HEK293T (cell line): ENCODE measurements at places on chromosomes 2 and 18.

DNA sequence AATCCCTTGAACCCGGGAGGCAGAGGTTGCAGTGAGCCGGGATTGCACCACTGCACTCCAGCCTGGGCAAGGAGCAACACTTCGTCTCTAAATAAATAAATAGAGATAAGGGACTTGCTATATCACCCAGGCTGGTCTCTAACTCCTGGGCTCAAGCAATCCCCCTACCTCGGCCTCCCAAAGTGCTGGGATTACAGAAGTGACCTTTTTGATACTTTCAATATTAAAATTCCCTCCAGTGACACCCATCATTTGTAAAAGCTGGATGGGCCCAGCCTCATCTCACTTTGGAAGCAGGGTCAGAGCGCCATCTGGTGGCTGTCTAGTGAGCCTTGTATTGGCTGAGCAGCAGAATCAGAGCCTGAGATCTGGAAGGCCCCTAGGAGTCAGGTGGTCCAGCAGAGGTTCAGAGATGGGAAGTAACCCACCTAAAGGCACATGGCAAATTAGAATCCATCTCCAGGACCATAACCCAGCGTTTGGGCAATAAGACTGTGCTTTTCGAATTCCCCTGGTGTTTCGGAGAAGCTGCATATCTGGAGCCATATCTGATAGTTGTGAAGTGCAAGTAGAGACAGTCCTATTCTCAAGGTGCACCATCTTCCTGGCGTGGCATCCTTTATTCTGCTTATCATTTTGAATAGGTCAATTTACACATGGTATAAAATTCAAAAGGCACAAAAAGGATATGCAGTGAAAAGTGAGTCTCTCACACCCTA lies 18.3 kb upstream of the SLC35F6 start:
- DNase-seq: peak; percentile 83

DNA sequence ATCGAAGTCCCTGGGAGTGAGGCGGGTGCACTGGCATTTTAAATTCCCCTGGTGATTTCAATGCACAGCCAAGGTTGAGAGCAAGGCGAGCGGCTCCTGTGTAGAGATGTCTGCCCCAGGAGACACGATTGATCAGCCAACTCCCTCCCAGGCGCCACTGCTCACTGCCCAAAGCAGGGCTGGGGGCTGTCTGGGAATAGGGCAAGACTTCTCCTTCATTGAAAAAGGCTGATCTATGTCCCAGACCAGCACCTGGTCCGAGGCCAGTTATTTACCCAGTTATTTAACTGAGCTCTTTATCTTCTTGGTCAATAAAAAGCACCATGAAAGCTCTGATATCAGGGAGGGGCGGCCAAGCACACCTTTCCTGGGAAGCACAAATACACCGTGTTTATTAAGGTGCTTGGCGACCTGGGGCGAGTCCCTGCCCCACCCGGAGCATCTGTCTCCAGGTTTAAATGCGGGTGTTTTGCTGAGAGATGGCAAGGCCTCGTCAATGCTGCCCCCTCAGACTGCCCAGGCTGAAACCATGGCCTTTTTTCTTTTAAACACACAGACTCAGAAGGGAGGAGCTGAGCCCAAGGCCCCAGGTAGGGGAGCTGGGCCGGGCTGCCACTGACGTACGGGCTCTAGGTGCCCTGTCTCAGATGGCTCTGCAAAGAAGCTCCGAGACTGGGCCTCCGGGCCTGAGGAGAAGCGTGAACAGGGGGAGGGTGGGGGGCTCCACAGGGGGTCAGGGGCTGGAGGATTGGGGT lies 73.9 kb upstream of the HPCAL1 start:
- DNase-seq: no peak

DNA sequence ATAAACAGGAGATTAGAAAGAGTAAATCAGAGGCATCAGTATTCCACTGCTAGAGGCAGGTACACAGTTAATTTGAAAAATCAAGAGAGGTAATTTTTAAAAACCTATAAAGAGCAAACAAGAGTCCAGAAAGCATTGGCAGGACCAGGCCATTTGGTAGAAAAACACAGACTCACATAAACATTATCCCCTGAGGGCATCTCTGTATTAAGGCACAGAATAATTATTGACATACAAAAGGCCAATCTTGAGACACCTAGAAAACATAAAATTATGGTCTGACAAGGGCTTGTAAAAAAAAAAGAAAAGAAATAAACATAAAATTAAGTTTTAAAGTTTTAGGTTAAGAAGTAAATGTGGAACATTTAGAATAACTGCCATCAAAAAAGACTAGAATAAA lies 120.6 kb downstream of the OSBPL1A start:
- DNase-seq: no peak

- no peak for DNase-seq
Observed at GRCh38 chr2:99888617-99889016, 253.8 kb downstream of the AFF3 start.

DNA sequence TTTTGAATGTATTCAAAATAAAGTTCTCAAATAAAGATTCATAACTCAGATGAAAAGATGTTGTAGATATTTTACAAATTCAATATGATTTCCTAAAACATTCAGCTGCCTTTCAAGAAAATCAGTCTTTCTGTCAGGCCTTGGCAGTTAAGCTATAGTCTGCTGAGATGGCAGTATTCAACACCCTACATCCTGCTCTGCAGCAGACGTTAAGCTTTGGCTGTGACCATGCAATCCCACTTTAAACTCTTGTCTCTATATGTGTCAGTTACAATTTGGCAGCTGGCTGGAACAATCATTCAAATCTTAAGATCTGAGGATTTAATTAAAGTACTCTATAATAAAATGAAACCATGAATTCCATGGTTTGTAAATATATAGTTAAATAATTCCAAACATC lies 567.3 kb upstream of the ZNF804A start:
- no peak for DNase-seq

- DNase-seq: no peak
Observed at GRCh38 chr18:48942086-48942485, 8.7 kb downstream of the SMAD7 start.

DNA sequence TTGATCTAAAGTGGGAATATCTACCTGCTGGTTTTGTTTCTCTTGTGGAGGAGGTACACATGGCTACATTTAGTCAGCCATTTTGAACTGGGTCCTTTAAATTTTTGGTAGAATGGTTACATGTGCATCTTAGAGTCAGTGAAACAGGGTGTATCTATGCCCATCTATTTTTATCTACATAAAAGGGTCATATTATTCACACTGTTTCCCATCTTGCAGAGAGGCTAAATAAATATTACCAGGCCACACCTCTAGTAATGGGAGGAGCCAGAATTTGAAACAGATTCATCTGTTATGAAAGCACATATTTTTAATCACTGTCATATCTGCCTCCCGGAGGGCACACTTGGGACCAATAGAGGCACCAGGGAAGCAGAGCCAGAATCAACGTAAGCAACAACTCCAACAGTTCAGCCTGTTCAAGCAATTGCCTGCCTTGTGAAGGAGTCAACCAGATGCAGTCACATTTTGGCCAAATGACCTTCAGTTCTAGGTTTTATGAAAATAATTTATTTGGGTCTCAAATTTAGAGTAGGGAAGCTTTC lies 376.8 kb downstream of the TSN start:
- no peak for DNase-seq

- DNase-seq: peak; percentile 26
Observed at GRCh38 chr2:1742681-1743395, 1.5 kb downstream of the PXDN start.

DNA sequence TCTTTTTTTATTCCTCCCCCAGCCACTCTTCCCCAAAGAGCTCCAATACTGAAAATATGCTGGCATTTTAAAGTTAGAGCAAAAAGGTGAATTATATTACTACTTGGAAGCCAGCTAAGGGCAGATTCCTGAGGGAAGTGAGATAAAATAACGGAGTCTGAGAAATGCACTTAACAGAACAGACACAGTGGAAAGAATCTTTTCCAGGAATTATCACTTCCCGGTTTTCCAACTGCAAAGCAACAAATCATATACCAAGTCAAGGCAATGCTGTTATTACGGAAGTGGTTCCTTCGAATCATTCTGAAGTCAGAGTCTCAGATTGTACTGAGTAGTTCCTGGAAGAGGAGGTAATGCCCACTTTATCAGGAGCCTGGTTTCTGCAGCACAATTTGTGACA lies 435.0 kb upstream of the SPRED2 start:
- no peak for DNase-seq

- DNase-seq: no peak
Observed at GRCh38 chr2:45932278-45932975, 281.0 kb downstream of the PRKCE start.
